Stimulated activated CD8-positive, alpha-beta memory T cell treated with anti-CD3 and anti-CD28 coated beads, Interleukin-4, amount 100 ng/mL, for 4 hours (primary cell): ENCODE measurements at places on chromosomes 3 and 15.

GRCh38 chr15:70869346-70869745 lies 15.4 kb upstream of the LARP6 start:
- DNase-seq, result no peak

DNA sequence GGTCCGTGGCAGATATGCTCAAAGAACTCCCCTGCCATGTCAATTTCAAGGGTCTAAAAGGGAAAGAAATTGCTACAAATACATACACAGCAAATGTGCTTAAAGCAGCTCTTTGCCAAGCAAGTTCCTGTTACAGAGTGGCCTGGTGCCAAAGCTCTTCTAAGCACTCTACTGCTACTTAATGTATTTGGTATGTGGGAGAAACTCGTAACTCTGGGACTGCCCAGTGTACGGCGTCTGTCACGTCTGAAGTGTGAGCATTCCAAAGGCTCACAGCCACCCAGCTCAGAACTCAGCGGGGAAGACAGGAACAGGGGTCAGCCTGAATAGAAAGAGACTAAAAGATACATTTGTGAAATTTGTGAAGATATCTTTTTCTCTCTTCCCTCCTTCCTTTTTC lies 54.6 kb downstream of the RBMS3 start:
- DNase-seq, result no peak

- DNase-seq, result no peak
Observed at GRCh38 chr3:8931342-8931741, 31.9 kb downstream of the RAD18 start.

- DNase-seq, result no peak
Observed at GRCh38 chr15:25882466-25882865, 19.3 kb upstream of the ATP10A start.

DNA sequence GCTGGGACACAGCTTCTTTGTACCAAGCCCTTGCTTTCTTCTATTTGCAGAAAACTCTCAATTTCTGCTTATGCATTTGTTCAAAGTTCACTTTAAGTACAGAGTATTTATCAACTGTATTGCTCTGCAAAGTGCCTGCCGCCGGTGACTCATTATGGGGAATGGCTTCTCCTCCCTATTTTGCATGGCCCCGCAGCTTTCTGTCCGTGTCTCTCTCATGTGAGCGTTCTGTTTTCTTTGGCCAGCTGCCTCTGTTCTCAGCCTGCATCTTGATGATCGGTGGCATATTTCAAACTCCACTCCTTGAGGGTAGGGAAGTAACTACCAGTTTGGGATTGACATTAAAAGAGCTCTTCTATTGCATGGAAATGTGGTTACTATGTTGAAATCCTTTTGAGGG lies 28.6 kb upstream of the ST8SIA2 start:
- DNase-seq, result no peak
